Left hindlimb (tissue), 1 donor: ENCODE measurements at places on chromosomes 3 and 15.

- DNase-seq: no peak
These were observed 66.7 kb downstream of the FILIP1L start for GRCh38 chr3:100047455-100048141.

- no peak for DNase-seq
These were observed 210.8 kb downstream of the STT3B start for GRCh38 chr3:31743331-31744089.

DNA sequence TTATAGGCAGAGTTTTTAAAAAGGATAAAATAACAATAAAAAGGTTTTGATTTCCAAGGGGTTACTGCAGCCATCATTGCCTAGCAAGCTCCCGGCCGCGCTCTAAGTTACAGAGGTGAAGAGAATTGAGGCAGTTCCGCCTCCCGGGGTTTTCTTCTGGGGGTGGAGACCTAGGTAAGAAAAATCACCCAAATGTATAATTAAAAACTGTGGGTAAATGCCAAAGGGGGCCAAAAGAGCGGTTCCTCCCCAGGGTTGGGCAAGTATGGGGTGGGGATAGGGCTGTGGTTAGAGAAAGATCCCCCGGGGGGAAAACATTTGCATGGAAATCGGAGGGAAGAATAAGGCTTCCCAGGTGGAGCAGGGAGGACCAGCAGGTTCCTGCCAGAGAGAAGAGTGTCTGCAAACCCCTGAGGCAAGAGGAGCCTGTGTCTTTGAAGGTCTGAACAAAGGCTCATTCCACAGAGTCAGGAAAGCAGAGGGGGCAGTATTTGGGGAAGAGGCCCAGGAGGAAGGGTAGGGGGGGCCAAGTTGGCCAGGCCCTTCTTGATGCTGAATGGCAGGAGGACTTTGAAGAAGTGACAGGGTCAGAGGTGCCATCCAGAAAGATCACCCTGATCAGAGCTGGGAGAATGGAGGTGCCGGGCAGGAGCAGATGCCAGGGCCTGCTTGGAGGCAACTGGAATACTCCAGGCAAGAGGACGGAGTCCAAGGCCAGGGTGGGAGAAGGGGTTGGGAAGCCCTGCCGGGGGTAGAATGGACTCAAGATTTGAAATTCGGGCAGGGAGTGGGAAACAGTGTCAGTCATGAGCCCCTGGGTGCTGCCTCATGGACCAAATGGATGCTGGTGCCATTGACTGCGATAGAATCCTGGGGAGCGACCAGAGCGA, 152.9 kb upstream of the RGMA start:
- no peak for DNase-seq

GRCh38 chr3:44208086-44208485, 33.6 kb upstream of the TOPAZ1 start:
- DNase-seq: no peak

DNA sequence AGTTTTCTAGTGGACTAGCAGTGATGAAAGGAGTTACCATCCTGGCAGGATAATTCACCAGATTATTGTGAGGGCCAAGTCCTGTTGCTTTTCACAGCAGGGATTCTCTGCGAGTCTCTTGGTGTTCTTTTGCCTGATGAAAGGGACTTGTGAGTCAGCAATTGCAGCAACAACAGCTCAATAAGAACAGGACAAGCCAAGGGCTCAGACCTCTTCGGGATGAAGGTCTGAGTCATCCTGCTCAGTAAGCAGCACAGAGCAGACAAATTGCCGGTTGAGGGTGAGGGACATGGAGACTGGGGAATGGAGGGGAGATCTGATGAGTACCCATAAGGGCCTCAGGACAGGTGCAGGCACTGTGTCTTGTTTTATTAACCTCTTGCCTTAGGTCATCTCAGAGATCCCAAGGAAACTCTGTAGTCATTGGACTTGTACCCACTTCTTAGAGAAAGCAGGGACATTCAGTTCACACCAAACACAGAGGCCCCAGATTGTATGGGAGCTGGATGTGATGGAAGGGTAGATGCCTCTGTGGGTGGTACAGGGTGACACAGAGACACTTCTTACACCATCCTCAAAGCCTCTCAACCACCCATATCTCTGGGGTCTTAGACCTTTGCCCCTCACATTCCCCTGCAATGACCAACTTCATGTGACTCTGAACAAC, 173.8 kb upstream of the TLE3 start:
- peak; percentile 18 for DNase-seq

GRCh38 chr15:60535265-60535664, 56.3 kb upstream of the ICE2 start:
- no peak for DNase-seq

- no peak for DNase-seq
These were observed 3.7 kb downstream of the EPHB1 start for GRCh38 chr3:134798681-134799311.

- no peak for DNase-seq
These were observed 28.6 kb downstream of the GALNT15 start for GRCh38 chr3:16203031-16203430.

GRCh38 chr15:45785897-45786296, 151.1 kb downstream of the SQOR start:
- DNase-seq: no peak

- no peak for DNase-seq
These were observed 32.3 kb upstream of the MAP3K13 start for GRCh38 chr3:185330644-185331043.

GRCh38 chr3:117633207-117633606, 923.6 kb downstream of the TUSC7 start:
- no peak for DNase-seq

GRCh38 chr15:68450192-68450591, 18.2 kb upstream of the ITGA11 start:
- DNase-seq: no peak

DNA sequence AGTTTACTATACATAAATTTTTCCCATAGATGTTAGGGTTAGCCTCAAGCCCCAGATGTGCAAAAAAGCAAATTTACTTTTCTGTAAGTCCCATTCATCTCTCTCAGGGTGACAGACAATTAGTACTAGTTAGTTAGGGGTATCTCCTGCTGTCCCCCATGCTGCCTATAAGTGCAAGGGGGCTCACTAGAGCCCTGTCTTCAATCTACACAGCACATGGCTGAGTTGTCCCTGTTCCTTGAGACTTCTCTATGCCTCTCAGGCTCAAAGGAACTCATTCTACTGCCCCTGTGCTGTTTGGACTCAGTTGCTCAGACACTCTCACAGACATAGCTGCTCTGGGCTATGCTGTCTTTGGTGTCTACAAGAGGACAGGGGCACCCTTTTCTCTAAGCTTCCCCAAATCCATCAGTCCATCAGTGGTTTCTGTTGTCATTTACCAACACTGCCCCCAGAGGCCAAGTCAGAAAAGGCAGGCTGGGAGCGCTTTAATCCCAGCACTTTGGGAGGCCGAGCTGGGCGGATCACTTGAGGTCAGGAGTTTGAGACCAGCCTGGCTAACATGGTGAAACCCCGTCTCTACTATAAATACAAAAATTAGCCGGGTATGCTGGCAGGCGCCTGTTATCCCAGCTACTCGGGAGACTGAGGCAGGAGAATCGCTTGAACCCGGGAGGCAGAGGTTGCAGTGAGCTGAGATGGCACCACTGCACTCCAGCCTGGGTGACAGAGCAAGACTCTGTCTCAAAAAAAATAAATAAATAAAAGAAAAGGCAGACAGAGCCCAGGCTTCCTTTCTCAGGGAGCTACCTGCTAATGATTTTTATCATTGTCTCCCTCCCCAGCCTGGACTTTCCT, 31.4 kb upstream of the PRTG start:
- no peak for DNase-seq

DNA sequence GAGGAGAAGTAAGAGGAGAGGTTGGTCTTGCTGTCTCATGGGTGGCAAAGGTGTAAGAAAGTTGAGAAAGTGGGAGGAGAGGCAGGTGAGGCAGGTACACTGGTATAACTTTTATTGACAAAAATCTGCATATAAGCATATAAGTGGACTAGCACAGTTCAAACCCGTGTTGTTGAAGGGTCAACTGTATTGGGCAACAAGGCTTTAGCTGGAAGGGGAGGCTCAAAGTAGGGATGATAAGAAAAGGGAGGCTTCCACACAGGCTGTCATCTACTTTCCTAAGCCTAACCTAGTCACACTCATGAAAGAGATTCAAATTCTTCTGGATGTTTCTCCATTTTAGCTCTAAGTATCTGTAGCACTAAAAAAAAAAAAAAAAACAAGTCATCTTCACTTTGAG, 188.1 kb upstream of the SEMA6D start:
- no peak for DNase-seq
